SK-N-SH treated with all-trans-retinoic acid at 6 μM for 48 hours (cell line): ENCODE measurements at places on chromosomes 13 and 19.

- ATAC-seq: no peak
Measured at GRCh38 chr13:100125946-100126345, 37.1 kb downstream of the PCCA start.

DNA sequence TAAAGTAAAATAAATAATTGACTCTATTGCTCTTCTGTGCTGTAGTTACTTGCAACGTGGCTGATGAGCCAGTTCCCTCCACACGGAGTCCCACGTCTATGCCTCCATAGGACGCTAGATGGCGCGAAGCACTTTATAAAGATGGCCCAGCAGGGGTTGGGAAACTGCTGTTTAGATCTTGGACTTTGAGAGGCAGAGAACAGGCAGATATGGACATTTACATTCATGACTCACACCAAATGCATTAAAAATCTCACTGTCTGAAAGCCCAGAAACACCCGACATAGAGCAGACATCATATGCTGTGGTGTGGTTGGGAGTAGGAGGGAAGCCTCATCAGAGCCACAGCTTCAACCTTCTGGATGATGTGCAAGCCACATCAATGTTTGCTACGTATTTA, 643.1 kb upstream of the ARGLU1 start:
- peak; percentile 100 for ATAC-seq

GRCh38 chr13:29684441-29684840, 89.0 kb upstream of the SLC7A1 start:
- peak; percentile 89 for ATAC-seq

- ATAC-seq: peak; percentile 86
Measured at GRCh38 chr19:35986664-35987570, 8.1 kb upstream of the SDHAF1 start.

DNA sequence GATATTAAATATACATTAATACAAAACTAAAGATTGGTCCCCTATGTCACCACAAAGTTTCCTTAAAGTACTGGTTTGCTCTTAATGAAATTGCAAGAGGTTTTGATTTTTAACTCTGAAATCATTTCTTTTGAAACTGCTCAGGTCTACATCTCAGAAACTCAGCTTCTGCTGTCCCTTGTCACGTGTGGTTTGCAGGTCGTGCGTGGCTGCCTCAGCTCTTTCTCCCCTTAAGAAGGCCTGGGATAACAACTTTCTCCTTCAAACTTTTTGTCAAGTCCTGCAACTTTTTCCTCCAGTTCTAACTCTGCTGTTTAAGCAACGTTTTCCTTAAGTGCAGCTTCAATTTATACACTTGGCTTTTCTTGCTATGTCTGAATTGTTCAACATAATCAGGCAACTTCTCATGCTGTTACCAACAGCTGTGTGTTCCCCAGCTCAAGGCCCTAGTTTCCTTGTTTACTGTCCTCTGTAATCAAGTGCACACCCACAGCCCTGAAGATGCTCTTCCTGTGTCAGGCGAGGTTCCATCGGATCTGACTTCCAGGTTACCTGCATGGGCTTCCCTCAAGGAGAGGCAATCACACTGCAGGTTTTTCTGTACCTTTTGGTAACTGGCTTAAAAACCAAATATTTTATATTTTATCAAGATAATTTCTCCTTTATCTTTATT, 13.5 kb downstream of the C13orf46 start:
- no peak for ATAC-seq

- ATAC-seq: no peak
Measured at GRCh38 chr19:48750351-48750750, 2.1 kb downstream of the FUT1 start.

DNA sequence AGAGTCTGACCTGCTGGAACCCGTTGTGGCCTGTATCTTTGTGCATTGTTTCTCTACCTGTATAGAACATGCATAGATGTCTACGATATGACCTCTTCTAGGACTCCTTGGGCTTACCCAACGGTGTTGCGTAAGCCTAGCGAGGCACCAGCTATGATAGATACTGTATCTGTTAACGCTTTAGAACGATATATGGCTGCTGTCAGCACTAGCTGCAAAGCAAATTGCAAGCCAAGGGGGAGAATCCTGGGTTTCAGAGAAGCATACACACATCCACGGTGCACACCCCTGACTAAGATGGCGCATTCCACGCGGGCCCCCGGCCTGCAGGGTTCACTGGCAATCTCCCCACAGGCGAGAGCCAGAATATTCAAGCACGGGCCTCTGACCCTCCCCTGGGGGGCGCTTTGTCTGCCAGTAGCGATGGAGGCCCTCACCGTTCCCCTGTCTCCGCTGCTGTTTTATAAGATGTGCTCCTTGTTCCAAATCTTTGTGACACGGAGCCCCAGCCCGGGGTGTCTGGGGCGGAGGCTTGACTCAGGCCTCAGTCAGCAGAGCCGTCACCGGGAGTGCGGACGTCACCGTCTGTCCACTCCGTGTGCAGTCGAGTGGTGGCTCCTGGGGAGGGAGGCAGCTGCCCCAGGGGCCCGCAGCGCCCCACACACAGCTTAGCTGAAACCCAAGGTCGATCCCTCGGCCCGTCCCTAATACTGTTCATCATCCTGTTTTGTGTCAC, 12.9 kb upstream of the RPS15 start:
- no peak for ATAC-seq

DNA sequence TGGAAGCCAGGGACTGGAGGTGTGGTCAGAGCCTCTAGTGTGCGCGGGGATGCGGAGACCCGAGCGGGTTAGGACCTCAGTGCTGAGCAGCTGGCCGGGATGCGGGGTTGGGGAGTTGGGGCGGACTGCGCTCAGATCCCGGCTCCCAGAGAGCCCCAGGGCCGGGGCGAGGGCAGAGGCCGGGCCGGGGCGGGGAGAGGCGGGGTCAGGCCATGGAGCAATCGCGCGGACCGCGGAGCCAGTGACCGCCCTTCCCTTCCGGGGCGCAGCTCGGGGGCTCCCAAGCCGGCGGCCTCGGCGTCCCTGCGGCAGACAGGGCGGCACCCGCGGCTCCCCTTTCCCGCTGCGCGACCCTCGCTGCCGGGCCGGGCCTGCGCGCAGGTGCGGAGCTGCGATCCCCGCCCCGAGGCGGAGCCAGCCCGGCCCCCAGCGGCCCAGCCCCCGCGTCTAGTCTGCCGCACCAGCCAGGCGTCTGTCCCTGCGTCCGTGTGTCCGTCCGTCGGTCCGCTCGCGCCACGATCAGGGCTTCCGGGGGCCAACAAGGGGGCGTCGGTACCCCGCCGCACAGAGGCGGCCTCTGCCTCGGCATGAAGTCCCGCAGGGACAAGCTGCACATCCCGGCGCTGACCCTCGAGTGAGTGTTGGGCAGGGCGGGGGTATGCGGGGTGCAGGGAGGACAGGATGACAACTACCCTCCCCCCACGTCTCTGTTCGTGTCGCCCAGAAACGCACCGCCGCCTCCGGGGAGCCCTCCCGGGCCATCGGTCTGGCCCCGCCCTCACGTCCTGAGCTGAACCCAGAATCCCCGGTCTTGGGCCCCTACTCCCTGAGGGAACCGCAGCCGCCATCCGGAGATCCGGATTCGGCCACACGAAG, 12.4 kb downstream of the MAST3 start:
- ATAC-seq: peak; percentile 72

DNA sequence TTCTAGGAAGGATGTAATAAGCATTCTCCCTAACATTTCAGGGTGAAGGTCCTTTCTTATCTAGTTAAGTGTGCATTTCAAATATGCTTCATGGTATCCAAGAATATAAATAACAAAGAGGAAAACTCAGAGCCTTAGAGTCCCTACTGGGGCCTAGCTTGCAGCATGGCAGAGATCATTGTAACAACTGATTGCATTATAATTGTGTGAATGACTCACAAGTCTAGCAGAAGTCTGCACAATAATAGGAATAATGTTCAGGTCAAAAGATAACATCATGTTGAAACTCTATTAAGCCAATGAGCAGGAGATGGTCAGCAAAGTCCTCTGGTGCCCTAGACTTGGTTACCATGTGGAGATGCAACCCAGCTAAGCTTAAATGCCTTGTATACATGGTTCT, 3.4 kb downstream of the POSTN start:
- ATAC-seq: peak; percentile 45

DNA sequence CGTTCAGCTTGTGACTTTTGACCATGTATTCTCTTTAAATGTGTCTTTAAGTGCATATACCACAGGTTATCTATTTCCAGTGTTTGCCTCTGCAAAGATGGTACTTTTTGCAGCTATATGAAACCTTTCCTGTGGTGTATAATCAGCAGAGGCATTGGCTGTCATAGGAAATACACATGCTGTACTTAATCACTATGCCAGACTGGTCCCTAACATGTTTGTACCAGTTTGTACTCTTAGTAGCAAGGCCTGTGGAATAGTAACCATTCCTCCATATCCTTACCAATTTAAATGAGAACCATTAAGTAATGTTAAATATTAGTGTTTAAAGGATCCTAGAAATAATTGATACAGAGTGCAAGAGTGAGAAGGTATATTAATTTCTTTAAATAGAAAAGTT, 69.8 kb downstream of the CDK8 start:
- no peak for ATAC-seq

- peak; percentile 59 for ATAC-seq
Measured at GRCh38 chr13:76790980-76791819, 95.0 kb downstream of the KCTD12 start.

DNA sequence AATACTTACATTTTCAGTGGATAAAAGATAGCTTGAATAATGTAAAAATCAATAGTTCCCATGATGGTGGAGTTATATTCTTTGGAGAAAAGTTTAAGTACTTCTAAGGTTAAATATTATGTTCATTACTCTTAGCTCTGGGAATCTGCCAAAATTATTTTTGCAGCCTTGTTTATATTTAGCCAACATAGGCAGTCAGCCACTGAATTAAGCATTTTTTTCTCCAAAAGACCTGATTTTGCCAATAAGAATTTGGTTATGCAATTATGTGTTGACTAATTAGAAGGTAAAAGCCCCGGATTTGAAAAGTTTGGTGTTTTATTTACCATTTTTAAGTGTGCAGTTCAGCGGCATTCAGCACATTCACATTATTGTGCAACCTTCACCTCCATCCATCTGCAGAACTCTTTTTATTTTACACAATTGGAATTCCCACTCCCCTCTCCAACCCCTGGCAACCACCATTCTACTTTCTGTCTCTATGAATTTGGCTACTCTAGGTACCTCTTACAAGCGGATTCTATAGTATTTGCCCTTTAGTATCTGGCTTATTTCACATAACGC, 90.1 kb upstream of the C1QTNF9B start:
- no peak for ATAC-seq

DNA sequence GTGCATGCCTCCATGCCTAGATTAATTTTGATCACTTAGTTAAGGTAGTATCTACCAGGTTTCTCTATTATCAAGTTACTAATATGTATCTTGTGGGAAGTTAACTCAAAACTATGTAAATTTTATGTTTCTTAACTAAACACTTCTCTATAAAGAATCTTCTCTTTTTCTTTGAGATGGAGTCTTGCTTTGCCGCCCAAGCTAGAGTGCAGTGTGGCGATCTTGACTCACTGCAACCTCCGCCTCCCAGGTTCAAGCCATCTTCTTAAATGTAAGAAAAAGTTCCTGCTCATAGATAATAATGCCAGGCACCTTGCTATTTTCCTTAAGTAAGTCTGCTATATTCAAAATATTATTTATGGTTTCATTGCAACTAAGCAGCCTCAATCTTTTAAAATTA, 58.4 kb downstream of the ELF1 start:
- no peak for ATAC-seq

DNA sequence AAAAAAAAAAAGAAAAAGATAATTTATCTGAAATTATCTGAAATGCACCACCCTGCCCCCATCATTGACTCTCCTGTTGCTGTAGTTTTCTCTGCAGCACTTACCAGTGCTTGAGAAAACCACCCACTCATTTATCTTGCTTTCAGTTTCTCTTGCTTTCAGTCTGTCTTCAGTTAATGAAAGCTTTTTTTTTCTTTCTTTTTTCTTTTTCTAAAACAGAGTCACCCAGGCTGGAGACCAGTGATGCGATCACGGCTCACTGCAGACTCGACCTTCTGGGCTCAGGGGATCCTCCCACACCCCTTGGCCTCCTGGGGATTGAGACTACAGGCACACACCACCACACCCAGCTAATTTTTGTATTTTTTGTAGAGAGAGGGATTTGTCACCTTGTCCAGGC, 4.3 kb upstream of the ACP5 start:
- ATAC-seq: no peak

GRCh38 chr13:51761643-51762350, 42.2 kb downstream of the DHRS12 start:
- no peak for ATAC-seq

GRCh38 chr13:27839809-27840467, 47.7 kb downstream of the GSX1 start:
- no peak for ATAC-seq

DNA sequence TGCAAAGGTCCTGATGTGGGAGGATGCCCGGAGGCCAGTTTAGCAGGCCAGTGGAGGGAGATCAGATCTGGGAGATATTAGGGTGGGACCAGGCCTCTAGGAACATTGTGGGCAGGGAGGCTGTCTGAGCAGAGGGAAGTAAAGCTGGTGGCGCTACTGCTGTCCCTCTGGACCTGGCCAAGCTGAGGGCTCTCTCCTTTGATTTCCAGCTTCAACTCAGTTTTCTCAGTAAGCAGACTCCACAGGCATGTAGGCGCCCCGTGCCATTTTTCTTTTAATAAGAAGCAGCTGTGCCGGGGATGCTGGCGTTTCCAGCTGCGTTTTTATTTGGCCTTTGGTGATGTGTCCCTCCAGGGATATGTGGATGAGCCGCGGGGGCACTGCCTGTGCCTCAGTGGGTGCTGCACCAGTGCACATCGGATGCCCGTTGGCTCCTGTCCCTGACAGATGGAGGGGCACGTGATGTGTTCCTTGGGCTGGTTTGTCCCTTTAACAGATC, 6.7 kb downstream of the DNM2 start:
- peak; percentile 87 for ATAC-seq

DNA sequence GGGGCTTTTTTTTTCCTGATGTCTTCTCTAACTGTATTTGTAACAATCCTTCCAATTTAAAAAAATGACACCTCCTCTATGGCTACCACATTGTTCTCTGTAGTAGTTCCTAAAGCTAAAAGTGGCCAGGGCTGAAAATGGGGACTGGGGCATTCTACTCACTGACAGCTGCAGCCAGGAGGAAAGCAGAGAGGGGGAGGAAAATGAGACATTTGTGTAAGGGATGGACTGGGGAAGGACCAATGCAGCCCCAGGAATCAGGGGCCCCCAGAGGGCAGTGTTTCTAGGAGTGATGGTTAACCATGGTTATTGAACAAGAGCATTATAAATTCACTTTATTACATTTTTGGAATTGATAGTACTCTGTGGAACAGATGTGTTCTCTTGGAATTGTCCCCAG, 34.3 kb upstream of the C1QTNF9 start:
- ATAC-seq: no peak

- ATAC-seq: no peak
Measured at GRCh38 chr19:35455616-35456201, 7.7 kb downstream of the FFAR2 start.

- ATAC-seq: no peak
Measured at GRCh38 chr19:16589917-16590316, 17.7 kb upstream of the SLC35E1 start.

- peak; percentile 35 for ATAC-seq
Measured at GRCh38 chr13:59459972-59460371, 703.8 kb downstream of the DIAPH3 start.

- ATAC-seq: no peak
Measured at GRCh38 chr19:44738136-44738535, 10.4 kb upstream of the BCL3 start.
